Brain microvascular endothelial cell (primary cell): ENCODE measurements at places on chromosomes 11 and 22.

DNA sequence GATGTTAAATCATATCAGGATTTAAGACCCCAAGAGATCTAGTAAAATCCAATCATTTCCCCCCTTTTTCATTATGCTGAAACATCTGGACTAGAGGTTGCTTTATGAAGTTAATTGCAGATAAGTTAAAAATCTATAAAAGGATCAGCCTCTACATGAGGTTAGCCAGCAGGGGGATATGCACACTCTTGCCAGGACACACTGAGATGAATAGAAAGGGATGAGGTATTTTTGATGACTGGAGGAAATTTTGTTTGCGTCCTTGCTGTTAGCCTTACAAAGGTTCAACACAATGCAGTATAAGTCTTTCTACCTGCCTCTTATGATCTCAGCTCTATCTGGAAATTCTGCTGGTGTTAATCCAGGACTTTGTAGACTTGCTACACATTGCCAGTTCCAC is 1034.3 kb downstream of the LRRC4C start:
- no peak for DNase-seq

DNA sequence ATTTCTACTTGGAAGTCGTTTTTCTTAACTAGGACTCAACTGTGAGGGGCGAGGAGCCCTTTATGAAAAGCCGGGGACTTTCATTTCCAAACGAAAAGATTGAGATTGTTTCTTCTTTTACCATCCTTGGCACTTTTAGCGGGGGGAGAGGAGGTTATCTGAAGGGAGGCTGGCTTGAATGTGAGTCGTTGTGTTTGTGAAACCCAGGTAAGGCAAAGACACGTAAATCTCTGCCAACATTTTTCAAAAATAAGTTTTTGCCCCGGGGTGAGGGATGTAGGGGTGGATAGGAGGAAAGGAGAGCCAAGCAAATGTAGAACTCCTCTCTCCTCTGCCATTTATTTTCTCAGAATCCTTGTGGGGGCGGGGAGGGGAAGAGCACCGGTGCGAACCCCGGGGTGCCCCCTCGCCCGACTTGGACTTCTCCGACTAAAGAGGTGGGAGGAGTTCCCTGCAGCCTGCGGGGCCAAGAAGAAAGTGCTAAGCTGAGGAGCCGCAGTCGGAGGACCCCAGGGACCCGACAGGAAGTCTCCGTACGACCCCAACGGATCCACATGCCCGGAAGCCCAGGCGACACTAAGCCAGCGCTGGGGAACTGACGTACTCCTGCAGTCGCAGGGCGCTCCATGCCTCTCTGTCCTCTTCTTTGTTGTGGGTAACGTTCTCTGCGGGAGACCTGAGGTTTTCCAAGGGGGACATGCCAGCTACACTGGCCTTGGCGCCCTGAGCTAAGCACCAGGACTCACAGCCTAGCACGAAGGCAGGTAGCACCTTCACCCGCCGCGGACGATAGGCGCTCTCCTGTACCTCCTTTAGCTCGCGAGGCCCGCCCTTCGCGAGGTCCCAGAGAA is 2.4 kb upstream of the WT1 start:
- DNase-seq: no peak

- no peak for DNase-seq
Observed at GRCh38 chr22:44005524-44005923, 18.6 kb upstream of the PARVB start.

DNA sequence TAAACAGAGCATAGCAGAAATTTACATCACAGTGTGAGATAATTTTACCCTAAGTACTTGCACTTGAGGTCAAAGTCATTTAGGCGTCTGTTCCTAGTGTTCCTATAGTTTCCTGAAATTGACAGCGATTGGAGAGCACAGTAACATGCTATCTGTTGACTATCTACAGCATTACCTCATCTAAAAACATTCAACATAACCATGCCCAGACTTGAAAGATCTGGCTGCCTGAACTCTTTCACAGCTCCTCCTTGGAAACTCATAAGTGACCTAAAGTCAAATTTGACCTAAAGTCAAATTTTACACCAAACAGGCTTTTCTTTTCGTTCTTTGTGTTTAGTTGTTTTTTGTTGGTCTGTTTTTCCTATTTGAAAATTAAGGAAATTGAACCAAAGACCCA is 233.8 kb upstream of the UBASH3B start:
- DNase-seq: no peak

DNA sequence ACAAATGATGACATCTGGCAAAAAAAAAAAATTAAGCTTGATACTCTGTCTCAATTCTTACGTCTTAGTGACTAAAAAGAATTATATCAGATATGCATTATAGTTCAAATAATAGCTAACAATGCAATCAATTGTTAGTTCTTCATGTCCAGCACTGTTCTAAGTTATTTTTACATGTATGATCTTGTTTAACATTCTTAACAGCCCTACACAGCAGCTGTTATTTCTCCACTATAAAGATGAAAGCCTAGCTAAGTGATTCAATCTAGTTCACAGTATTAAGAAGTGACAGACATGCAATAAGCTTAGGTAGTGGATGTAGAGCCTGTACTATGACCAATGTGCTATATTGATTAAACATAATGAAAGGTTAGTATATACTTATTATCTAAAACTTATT is 4.1 kb downstream of the ZNF214 start:
- no peak for DNase-seq

DNA sequence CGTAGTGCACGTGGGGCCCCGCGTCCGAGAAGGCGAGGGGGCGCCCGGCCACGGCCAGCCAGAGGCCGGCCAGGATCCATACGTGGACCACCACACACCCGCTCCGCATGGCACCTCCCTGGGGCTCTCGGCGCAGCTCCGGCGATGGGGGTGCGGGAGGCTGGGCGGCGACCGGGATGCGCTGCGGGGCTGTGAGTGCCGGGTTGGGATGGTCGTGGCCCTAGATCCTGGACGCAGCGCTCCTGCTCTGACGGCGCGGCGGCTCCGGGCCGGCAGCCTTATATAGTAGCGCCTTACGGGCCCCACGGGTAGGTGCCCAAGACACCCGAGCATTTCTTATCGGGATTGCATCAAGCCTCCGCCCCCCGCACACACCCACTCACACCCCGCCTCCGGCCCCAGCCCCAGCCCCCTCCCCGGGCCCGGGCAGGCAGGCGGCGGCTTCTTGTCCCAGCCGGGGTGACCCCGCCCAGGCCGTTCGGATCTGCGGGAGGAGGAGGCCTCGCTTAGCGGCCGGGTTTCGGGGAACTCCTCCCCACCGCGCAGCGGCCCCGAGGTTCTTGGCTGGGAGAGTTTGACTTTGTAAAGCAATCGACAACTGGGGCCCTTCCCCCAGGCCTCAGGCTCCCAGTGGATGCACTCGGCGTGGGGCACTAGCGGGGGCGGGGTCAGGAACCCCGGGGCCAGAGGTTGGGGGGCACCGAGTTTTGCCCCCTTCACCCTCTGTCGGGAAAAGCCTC is at the start of gene FGF19:
TSS of gene FGF19 (minus strand) at position 255 of the 740 bp plus-strand sequence. CDS start at position 109, 146 bp downstream.
- no peak for DNase-seq
